NCI-H345 (cell line): ENCODE measurements at places on chromosomes 16 and 17.

DNA sequence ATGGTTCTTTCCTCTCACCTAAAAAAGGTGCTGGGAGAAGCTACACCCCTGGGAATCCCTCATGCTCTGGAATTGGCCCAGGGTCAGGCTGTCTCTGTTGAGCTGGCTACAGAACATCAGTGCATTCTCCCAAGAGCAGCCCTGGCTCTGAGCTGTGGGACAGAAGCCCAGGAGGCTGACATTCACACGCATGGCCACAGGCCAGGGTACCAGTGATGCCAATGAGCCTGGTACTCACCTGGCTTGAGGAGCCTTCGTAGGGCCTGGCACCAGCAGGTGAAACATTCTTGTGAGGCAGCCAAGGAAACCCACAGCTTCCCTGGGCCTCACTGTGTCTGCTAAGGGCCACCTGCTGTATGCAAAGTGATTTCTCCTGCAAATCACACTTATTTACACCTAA, 121.7 kb upstream of the CCL2 start:
- DNase-seq: no peak

DNA sequence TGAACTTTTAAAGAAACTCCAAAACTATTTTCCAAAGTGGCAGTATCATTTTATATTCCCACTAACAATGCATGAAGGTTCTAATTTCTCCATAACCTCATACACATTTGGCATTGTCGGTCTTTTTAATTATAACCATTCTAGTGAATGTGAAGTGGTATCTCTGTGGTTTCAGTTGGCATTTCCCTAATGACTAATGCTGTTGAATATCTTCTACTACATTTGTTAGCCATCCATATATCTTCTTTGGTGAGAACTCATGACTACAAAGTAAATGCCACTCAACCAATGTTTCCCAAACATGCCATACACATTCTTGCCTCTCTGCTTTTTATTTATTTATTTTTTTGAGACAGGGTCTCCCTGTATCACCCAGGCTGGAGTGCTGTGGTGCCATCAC, 31.7 kb upstream of the TAOK1 start:
- no peak for DNase-seq

DNA sequence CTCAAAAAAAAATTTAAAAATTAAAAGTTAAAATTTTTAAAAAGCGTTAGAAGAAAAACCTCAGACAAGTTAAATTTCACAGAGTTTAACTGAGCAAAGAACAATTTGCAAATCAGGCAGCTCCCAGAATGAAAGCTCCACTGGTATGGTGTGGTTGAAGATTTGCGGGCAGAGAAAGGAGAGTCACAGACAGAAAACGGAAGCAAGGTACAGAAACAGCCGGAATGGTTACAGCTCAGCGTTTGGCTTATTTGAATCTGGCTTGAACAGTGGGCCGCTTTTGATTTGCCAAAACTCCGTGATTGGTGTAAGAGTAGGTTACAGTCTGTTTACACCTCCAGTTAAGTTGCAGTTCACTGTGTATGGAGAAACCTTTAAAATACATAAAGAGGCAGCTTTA, 297.1 kb downstream of the HS3ST4 start:
- no peak for DNase-seq

GRCh38 chr16:20897253-20897897, 2.8 kb downstream of the DCUN1D3 start:
- no peak for DNase-seq

DNA sequence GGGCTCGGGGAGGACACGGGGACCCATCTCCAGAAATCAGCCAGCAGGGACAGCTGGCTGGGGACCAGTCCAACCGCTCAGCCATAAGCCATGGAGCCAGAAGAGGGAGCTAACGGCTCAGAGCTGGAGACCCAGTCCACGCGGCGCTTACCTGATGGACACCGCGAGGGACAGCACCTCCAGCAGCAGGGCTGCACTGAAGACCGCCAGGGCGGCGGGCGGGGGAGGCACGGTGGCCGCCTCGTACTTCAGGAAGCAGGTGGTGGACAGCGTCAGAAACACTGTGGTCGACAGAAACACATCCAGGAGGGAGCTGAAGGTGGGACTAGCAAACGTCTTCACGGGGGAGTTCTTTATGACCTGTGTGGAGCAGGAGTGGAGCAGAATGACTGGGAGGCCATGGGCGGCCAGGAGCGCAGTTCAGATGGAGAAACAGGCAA, 102.6 kb upstream of the CREBBP start:
- peak; percentile 59 for DNase-seq

DNA sequence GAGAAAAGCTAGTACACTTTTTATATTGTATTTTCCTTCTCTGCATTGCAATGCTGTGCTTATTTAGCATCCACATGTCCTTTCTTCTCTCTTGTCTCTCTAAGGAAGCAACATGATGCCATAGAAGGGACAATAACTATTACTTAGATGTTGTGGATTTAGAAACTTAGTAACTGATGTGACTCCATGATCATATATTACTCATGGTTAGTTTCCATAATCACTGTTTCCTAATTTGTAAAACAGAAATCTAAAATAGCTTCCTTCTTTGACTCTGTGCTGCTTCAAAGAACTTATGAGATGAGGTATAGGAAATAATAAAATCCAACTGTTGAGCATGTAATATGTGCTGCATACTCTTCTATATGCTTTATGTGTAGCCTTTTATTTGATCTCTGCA, 6.6 kb upstream of the ABCA5 start:
- DNase-seq: no peak

DNA sequence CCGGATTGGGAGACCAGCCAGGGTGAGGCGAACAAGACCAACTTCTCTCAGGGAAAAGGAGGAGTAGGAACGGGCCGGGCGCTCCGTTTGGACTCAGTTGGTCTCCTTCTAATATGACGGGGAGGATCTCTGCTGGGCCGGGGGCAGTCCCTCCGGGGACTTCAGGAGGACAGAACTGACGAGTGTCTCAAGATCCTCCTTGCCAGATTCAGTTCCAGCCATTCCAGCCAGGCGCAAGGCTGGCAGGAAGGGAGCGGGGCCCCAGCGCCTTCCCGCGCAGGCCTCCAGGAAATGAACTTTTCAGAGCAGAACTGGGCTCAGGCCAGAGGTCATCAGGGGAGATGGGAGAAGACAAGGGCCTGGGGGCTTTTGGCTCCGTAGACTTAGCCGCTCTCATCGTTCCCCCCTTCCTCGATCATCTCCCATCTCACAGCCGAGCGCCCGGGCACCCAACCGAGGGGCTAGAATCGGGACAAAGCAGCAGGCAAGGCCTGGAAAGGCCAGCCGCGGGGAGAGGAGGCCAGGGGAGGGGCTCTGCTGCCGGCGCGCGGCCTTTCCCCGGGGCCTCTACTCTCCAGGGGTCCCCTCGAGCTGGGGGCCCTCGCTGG, 1.6 kb downstream of the ZNF423 start:
- no peak for DNase-seq

- DNase-seq: no peak
Observed at GRCh38 chr17:14330492-14330962, 29.6 kb downstream of the HS3ST3B1 start.

GRCh38 chr17:34275881-34276280, 5.9 kb downstream of the CCL7 start:
- peak; percentile 53 for DNase-seq

GRCh38 chr17:41687828-41688640, 651 bp upstream of the EIF1 start:
- peak; percentile 58 for DNase-seq

- no peak for DNase-seq
Observed at GRCh38 chr16:19219836-19220235, 51.8 kb downstream of the SYT17 start.

DNA sequence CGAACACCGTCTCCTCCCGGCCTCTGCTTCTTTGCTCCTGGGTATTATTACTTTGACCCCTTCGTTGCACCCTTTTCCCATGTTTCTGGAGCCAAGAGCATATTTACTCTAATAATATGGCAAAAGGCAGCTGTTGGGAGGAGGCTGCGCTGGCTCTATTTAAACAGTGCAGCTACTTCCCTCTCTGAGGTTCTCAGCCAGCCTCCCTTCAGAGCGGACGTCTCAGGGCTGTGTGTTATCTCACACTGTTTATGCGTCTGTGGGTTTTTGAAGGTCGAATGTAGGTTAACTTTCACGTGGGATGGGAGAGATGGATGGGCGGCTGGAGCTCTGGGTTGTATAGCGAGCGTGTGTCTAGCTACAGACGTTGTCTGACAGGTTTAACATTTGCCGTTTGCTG, 45.3 kb downstream of the COX4I1 start:
- DNase-seq: no peak

GRCh38 chr17:48556576-48557401, 11.9 kb upstream of the HOXB2 start:
- no peak for DNase-seq

DNA sequence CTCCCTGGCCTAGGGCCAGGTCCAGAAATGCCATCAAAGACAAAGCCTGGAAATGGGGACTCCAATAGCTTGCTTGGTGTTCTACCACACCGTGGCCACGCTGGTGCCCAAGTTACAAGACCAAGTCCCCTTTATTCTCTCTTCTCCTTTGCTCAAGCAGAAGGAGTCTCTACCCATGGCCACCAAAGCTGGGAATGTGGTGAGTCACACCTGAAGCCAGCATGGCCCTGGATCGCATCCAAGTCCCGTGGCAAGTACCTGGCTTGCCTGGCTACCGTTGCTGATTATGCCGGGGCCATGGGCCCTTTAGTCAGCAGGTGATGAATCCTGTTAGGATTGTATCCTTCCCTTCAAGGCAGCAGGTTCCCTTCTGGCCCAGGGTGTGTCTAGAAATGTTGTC, 260.0 kb downstream of the HAPSTR1 start:
- DNase-seq: no peak

- no peak for DNase-seq
Observed at GRCh38 chr17:80152081-80152702, 5.3 kb upstream of the EIF4A3 start.

- no peak for DNase-seq
Observed at GRCh38 chr17:50102164-50102991, 7.2 kb downstream of the PDK2 start.

DNA sequence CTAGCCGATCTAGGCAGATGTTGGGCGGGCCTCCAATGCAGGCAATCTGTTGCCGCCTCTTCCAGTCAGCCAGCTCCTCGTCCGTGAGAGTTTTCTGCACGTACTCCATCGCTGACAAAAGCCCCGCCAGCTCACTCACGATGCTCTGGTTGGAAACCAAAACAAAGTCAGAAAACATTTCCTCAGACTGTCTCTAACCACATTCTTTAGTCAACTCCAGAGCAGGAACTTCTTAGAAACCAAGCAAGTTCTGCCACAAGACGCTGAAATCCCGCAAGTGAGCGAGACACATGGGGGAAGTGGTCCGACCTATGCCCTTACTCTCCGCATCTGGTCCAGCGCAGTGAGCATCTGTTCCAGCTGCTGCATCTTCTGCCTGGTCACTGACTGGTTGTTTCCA, 49.1 kb downstream of the STAT5A start:
- no peak for DNase-seq

DNA sequence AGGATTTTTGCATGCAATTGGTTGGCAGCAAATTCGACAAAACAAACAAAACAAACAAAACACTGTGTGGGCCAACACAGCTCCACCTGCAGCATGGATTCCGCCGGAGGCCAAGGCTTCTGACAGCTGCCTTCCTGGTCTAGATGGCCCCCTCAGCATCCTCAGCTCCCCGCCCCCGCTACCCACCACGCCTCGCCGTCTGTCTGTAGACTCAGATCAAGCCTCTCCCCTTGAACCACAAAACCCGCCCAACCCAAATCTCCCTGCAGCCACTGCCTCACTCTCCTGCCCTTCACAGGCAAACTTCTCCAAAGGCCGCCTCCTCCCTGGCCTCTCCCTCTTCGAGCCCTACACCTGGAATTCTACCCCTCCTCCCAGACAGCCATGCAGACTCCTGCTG, 57.9 kb downstream of the RTN4RL1 start:
- DNase-seq: no peak

GRCh38 chr17:81323411-81323868, 28.3 kb upstream of the SLC38A10 start:
- no peak for DNase-seq

DNA sequence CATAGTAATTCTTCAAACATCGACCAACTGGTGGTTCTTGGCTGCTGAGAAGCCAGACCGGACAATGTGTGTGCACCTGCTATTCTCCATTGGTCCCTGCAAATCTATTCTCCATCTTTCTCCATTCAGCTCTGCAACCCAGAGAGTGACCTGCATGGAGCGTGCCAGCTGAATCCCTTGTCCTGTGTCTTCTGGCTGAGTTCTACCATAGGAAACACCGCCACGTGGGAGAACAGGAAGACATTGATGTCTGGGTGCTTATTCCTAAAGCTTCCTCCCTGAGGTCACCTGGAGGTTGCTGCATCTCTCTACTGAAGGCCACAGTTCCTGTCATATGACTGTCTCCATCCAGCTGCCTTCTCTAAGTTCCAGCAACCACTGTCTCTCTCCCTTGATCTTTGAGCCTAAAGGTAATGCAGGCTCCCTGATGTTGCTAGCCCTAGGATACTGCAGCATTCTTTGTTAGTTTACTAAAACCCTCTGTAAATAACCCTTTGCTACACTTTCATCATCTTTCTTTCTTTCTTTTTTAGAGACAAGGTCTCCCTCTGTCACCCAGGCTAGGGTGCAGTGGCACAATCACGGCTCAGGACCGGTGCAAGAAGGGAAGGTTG, 10.6 kb upstream of the SMG1 start:
- DNase-seq: no peak

DNA sequence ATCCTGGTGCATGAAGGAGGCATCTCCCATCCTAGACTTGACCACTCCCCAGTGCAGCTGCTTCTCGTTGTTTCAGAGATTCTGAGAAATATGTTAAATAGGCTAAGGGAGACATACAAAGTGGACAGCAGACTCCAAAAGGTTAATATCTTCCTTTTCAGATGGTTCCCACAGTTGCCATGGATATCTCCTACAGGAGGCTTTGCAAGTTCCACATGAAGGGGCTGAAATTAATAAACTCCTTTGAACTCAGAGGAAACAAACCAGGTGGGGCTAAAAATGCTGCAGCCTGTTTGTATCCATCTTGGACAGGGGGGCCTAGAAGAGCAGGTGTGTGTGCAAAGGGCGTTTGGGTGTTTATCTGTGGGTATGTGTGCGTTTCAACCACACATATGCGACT, 257.4 kb upstream of the XYLT1 start:
- no peak for DNase-seq

DNA sequence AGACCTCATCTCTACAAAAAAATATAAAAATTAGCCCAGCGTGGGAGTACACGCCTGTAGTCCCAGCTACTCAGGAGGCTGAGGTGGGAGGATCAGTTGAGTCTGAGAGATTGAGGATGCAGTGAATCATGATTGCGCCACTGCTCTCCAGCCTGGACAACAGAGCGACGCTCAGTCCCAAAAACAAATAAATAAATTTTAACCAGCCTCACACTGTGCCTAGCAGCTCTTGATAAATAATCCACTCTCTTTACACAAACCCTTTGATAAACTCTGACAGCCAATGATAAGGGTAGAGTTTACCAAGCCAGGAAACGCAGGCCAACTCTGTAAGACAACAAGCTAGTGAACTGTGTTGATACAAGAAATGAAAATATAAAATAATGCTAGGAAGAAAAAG, 32.7 kb downstream of the LITAF start:
- no peak for DNase-seq
